ENCODE measurements at places on chromosomes 4 and X. TPM values are rescaled to one million over a fixed set of nuclear protein-coding genes. Genes with fewer than 3 reads are reported as not detected.

GRCh38 chrX:5595570-5595969 is 633.1 kb downstream of the NLGN4X start:
- no peaks in the 10 kb centered on the region for H3K4me1 ChIP-seq
- H3K27me3 ChIP-seq = no peaks in the 10 kb centered on the region
- no peaks in the 10 kb centered on the region for H3K36me3 ChIP-seq
- no peak overlapping the region for H3K27ac ChIP-seq
- DNase-seq = no peak

- no peaks in the 10 kb centered on the region for H3K27me3 ChIP-seq
- no peaks in the 10 kb centered on the region for H3K36me3 ChIP-seq
- no peak overlapping the region for H3K27ac ChIP-seq
Observed at GRCh38 chrX:49214996-49215526, 15.1 kb upstream of the SYP start.

DNA sequence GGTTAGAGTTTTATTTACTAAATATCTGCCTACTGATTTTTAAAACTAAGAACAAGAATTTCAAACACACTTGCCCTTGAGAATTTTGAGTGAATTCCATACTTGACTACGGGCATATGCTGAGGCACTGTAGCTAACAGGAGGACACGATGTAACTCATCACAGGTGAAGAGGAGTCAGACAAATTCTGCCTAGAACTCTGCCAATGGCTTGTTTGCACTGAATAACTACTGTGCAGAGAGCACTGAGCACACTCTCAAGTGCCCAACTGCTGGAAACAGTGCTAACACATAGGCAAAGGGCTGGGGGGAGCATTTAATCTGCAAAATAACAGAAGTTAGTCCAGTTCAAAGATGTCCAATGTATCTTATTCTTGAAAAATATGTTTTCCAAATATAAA is 104.4 kb downstream of the WDFY3 start:
- no peak overlapping the region for H3K4me3 ChIP-seq
- H3K4me1 ChIP-seq = no peaks in the 10 kb centered on the region
- DNase-seq = no peak
- H3K36me3 ChIP-seq = no peaks in the 10 kb centered on the region

DNA sequence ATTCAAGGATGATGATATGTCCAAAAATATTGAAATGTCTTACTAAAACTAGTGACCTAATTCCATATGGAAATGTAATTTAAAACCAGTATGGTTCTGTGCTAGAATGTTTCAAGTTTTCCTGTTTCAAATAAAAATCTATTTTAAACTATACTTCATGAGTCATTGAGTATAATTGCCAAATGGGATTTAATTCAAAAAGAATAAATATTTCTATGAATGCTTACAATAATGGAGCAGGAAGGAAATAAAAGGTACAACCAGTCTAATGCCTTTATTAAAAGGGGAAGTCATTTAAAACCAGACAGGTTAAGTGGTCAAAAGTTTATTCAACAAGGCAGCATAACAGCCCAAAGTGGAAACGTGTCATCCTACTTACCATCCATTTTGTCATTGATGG is 2347.1 kb downstream of the PCDH7 start:
- no peaks in the 10 kb centered on the region for H3K27me3 ChIP-seq
- H3K36me3 ChIP-seq = no peaks in the 10 kb centered on the region
- no peaks in the 10 kb centered on the region for H3K4me1 ChIP-seq
- H3K4me3 ChIP-seq = no peak overlapping the region

DNA sequence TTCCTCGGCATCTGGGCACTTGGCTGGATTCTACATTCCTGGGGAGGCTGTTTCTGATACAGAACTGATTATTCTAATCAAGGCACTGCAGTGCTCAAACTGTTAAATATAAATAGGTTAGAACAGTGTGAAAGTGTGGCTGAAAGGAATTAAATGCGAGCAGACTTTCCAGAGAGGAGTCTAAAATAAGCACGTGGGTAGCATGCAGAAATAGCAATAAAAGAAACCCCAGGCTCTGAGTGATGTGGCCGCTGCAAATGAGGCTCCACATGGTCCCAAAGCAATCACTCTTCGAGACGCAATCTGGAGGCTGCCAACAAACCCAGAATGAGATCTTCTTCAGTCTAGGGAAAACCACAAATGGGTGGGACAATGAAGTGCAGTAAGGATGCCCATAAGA is 30.6 kb upstream of the MTM1 start:
- H3K27me3 ChIP-seq = no peaks in the 10 kb centered on the region
- no peaks in the 10 kb centered on the region for H3K4me1 ChIP-seq
- H3K27ac ChIP-seq = no peak overlapping the region
- no peak overlapping the region for H3K4me3 ChIP-seq
- no peaks in the 10 kb centered on the region for H3K36me3 ChIP-seq
- DNase-seq = no peak

GRCh38 chr4:37690976-37691375 is 4.8 kb upstream of the RELL1 start:
- peaks cover 8% of the 10 kb centered on the region for H3K4me1 ChIP-seq
- DNase-seq = no peak
- no peak overlapping the region for H3K27ac ChIP-seq
- no peak overlapping the region for H3K4me3 ChIP-seq
- no peaks in the 10 kb centered on the region for H3K36me3 ChIP-seq
- H3K27me3 ChIP-seq = no peaks in the 10 kb centered on the region

- no peak for DNase-seq
- H3K4me3 ChIP-seq = no peak overlapping the region
- no peaks in the 10 kb centered on the region for H3K27me3 ChIP-seq
- H3K36me3 ChIP-seq = peaks cover 11% of the 10 kb centered on the region
Observed at GRCh38 chr4:26632916-26633315, 49.0 kb downstream of the TBC1D19 start.

GRCh38 chr4:182018691-182019090 is 224.5 kb upstream of the TENM3 start:
- no peaks in the 10 kb centered on the region for H3K4me1 ChIP-seq
- no peaks in the 10 kb centered on the region for H3K27me3 ChIP-seq
- DNase-seq = no peak
- H3K4me3 ChIP-seq = no peak overlapping the region

GRCh38 chr4:145251391-145251790 is 71.0 kb upstream of the OTUD4 start:
- H3K36me3 ChIP-seq = no peaks in the 10 kb centered on the region
- H3K4me3 ChIP-seq = no peak overlapping the region
- no peak for DNase-seq
- H3K27me3 ChIP-seq = peaks cover 2% of the 10 kb centered on the region

DNA sequence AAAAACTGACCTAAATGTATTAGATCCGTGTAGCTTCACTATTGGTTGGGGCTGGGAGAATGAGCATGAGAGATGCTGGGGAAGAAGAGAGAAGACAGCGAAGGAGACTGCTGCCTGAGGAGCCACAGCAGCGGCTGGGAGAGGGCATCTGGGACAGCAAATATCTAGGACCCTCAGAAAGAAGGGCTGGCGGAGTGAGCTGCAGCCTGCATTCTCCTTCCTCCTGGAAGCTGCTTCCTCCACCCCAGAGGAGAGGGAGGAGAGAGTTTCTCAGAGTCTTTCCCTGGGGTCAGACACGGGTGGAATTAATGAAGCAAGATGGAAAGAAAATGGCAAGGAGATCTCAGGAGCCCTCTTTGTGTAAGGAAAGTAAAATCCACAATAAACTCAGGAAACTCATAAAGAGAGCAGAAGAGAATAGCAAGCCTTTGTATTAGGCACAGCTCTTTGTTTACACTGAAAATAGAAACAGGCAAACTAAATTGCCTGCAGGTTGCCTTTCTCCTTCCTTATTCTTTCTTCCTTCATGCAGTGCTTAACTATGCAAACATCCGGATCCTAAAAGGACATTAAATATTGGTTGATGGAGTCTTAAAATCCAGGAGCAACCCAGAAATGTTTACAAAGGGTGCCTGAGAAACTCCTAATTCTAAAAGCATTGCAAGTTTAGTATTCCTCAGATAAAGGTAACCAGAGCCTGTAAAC is 130.3 kb upstream of the GALNT7 start:
- no peak for DNase-seq
- H3K36me3 ChIP-seq = no peaks in the 10 kb centered on the region
- H3K4me1 ChIP-seq = no peaks in the 10 kb centered on the region
- no peak overlapping the region for H3K27ac ChIP-seq
- no peaks in the 10 kb centered on the region for H3K27me3 ChIP-seq
- H3K4me3 ChIP-seq = no peak overlapping the region

DNA sequence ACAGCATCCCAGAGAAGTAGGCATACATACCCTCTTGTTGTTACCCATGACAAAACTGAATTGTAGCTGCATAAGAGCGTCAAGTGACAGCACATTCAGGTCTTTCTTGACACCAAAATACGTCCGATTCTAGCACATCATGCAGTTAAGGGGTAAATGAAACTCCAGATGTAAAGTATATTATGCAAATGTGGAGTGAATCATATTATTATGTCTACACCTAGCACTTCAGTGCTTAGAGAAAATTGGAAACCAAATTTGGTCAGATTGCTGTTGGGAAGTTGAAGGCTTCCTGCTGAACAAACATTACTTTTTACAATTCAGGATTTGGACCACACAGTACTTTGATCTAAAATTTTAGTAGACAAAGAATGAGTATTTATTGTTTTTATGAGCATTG is 24.2 kb upstream of the LEF1 start:
- peaks cover 4% of the 10 kb centered on the region for H3K4me1 ChIP-seq
- H3K27ac ChIP-seq = no peak overlapping the region
- no peaks in the 10 kb centered on the region for H3K36me3 ChIP-seq

DNA sequence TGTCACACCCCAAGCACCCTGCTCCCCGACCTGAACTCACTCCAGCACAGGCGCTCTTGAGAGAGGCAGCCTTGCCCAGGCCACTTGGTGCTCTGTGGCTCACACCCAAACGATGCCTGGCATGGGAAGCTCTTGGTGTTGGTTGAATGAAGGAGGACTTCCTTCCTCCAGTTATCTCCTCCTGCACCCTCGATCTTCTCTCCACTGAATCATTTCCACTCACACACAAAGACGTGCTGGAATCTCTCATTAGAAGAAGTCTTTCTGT is 90.5 kb upstream of the TRIM2 start:
- no peaks in the 10 kb centered on the region for H3K36me3 ChIP-seq
- H3K27me3 ChIP-seq = no peaks in the 10 kb centered on the region
- H3K4me3 ChIP-seq = no peak overlapping the region
- DNase-seq = no peak
- peaks cover 43% of the 10 kb centered on the region for H3K4me1 ChIP-seq

Gene SMPX
- not detected for total RNA-seq

Gene ZCCHC18
- 2.7 TPM for total RNA-seq

Gene ARHGEF38
- not detected for total RNA-seq

Gene KIF4A
- 0.59 TPM for total RNA-seq

Gene PRDM5
- 0.47 TPM for total RNA-seq

Gene RPS6KA3
- 89.9 TPM for total RNA-seq

Gene ASB9
- 0.63 TPM for total RNA-seq

Gene PPP1R2C
- total RNA-seq = not detected

Measured in T-cell (primary cell).